ENCODE measurements at places on chromosomes 12 and 14. TPM values are rescaled to one million over a fixed set of nuclear protein-coding genes. Genes with fewer than 3 reads are reported as not detected.

The RAB5B gene
- total RNA-seq: 39.9 TPM

The ERBB3 gene
- not detected for total RNA-seq

The SLCO1B1 gene
- total RNA-seq: not detected

The AQP2 gene
- total RNA-seq: not detected

The SIX6 gene
- total RNA-seq: not detected

The ETFBKMT gene
- total RNA-seq: 2.0 TPM

The ACSM4 gene
- total RNA-seq: not detected

The KDM5A gene
- total RNA-seq: 57.5 TPM

The AGAP2 gene
- total RNA-seq: 0.09 TPM

The TMTC2 gene
- 3.4 TPM for total RNA-seq

The PRH2 gene
- not detected for total RNA-seq

The SERPINA1 gene
- not detected for total RNA-seq

The TMPRSS12 gene
- not detected for total RNA-seq

The LDHB gene
- total RNA-seq: 748 TPM

The IKBIP gene
- total RNA-seq: 77.4 TPM

The TEAD4 gene
- total RNA-seq: 25.7 TPM
